GM23248 (cell line): ENCODE measurements at places on chromosomes 4 and X. TPM values are rescaled to one million over a fixed set of nuclear protein-coding genes. Genes with fewer than 3 reads are reported as not detected.

FAM47A gene
- not detected in 2 replicates for polyA plus RNA-seq

SPANXB1 gene
- polyA plus RNA-seq: not detected in 2 replicates

TRIM61 gene
- 0.18 TPM in 1 of 2 replicates, not detected in the other for polyA plus RNA-seq

SPANXC gene
- polyA plus RNA-seq: not detected in 2 replicates

TRAM1L1 gene
- 2.6 and 3.3 TPM in 2 replicates for polyA plus RNA-seq

UGT2A3 gene
- polyA plus RNA-seq: not detected in 2 replicates

PGK1 gene
- polyA plus RNA-seq: 749 and 768 TPM in 2 replicates

MAPK10 gene
- 0.73 and 1.1 TPM in 2 replicates for polyA plus RNA-seq

OTC gene
- not detected in 2 replicates for polyA plus RNA-seq

PDCL2 gene
- not detected in 2 replicates for polyA plus RNA-seq

SLC10A4 gene
- not detected in 2 replicates for polyA plus RNA-seq

AADAT gene
- 5.9 and 7.7 TPM in 2 replicates for polyA plus RNA-seq
